ENCODE measurements at places on chromosomes 4 and X.

GRCh38 chrX:1215123-1215823, 2.8 kb upstream of the CRLF2 start:
- DNase-seq: no peak

DNA sequence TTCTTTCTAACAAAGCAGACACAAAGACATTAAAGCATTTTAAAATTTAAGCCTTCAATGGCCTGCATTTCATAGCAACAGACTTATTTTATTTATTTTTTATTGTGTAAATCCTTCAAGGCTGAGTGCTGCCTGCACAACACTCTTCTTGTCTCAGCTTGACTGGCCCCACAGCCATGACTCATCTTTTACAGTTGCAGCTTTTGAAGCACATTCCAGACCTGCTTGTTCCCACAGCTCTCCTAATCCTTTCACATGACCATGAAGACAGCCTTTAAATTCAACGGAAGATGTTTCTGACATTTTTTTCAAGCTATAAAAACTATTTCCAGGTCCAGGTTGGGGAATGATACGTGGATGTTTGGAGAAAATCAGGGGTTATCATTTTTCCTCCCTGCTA, 276.9 kb upstream of the TACR3 start:
- DNase-seq: peak; percentile 88

DNA sequence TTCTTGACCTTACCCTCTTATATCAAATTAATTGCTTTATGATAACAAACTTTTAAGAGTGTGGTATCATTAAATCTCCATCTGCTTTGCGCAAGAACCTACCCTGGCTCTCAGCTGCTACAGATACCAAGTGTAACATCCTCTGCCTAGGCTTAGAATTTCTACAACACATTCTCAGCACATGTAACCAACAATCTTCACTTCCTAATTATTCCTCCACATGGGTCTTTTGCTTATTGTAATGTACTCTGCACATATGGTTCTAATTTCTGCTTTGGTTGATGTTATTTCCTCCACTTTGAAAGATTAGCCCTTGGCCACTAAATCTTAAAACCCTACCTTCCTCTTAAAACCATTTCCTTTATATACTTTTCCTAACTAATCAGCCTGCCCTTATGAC, 242.4 kb downstream of the ARHGAP24 start:
- DNase-seq: peak; percentile 29

GRCh38 chr4:147548256-147548655, 67.4 kb downstream of the EDNRA start:
- DNase-seq: no peak

GRCh38 chrX:19156186-19156585, 33.9 kb upstream of the ADGRG2 start:
- DNase-seq: no peak

- DNase-seq: no peak
Observed at GRCh38 chr4:142203505-142203904, 567.1 kb downstream of the IL15 start.

GRCh38 chrX:119067023-119067739, 5.6 kb upstream of the CT47C1 start:
- DNase-seq: peak; percentile 52

- no peak for DNase-seq
Observed at GRCh38 chr4:41792166-41792565, 43.6 kb upstream of the PHOX2B start.

GRCh38 chrX:22338740-22339139, 66.0 kb downstream of the CBLL2 start:
- DNase-seq: peak; percentile 13

DNA sequence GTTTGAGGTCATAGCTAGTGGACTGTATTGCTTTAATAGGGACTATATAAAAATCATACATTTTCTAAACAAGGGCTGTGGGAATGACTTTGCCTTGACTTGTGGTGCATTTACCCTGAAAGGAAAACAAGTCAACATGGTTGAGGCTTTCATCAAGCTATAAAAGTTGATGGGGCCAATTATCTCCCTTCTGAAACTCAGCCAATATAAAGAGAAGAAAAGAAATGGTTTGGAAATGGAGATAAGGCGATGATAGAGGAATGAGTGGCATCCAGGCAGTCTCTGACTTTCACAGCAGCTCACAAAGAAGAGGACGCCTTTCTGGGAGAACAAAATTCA, 118.7 kb downstream of the SMARCA1 start:
- no peak for DNase-seq

DNA sequence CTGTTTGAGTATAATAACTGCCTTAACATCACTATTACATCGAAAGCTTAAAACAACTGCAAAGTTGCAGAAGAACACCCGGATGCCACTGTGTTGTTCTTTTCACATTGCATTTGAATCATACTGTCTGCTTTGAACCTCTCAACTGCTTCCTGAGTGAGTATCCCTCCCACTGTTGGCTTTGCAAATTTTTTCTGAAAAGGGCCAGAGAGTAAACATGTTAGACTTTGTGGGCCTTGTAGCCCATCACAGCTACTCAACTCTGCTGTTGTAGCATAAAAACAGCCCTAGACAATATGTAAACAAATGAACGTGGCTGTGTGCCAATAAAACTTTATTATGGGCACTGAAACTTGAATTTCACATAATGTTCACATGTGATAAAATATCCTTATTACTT, 76.1 kb downstream of the NSG1 start:
- DNase-seq: no peak

GRCh38 chrX:123779908-123780396, 47.1 kb upstream of the THOC2 start:
- no peak for DNase-seq

GRCh38 chrX:16119353-16120220, 3.8 kb upstream of the GRPR start:
- DNase-seq: no peak

- no peak for DNase-seq
Observed at GRCh38 chr4:3303923-3304710, 11.3 kb downstream of the RGS12 start.

GRCh38 chr4:56050625-56051024, 101.9 kb downstream of the CEP135 start:
- DNase-seq: no peak

DNA sequence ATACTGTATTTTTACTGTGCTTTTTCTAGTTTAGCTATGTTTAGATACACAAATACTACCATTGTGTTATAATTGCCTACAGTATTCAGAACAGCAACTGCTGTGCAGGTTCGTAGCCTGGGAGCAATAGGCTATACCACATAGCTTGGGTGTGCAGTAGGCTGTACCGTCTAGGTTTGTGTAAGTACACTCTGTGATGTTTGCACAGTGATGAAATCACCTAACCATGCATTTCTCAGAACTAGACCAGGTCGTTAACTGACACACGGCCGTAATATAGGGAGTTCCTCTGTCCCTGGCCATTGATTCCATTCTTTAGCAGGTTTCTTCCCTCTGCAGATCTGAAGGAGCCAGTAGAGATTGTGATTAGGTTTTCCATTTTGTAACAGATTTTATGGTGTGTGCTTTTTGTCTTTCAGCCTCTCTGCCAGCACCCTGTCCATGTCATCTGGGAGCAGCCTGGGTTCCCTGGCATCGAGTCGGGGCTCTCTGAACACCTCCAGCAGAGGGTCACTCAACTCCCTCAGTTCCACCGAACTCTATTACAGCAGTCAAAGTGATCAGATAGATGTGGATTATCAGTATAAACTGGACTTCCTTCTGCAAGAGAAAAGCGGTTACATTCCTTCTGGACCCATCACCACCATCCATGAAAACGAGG, 59.5 kb downstream of the CLDN22 start:
- DNase-seq: no peak

DNA sequence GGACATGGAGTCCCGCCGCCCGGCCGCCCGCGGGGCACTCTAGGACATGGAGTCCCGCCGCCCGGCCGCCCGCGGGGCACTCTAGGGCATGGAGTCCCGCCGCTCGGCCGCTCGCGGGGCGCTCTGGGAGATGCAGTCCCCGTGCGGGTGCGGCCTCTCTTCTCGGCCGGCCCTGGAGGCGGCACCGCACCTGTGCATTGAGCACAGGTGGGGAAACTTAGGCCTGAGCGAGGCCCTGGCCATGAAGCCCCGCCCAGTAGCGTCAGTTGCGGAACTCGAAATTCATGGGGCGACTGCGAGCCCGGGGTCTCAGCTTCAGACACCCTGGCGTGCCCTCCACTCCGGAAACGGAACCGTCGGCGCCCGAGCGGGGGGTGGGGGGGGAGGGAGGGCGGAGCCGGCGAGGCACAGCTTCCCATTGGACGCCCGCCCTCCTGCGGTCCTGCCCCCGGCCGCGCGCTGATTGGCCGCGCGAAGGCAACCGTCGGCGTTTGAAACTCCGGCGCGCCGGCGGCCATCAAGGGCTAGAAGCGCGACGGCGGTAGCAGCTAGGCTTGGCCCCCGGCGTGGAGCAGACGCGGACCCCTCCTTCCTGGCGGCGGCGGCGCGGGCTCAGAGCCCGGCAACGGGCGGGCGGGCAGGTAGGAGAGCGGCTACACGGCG, at the start of the genes TACC3 and TMEM129:
TSS of gene TACC3 (plus strand) at position 519 of the 663 bp plus-strand sequence. CDS start 1,901 bp downstream, outside the sequence.
TSS of gene TMEM129 (minus strand) at position 321 of the 663 bp plus-strand sequence. CDS start 486 bp downstream, outside the sequence.
- DNase-seq: peak; percentile 92

- DNase-seq: no peak
Observed at GRCh38 chrX:129793604-129794191, 13.9 kb downstream of the SASH3 start.

GRCh38 chr4:17347445-17347844, 164.4 kb downstream of the QDPR start:
- peak; percentile 10 for DNase-seq

DNA sequence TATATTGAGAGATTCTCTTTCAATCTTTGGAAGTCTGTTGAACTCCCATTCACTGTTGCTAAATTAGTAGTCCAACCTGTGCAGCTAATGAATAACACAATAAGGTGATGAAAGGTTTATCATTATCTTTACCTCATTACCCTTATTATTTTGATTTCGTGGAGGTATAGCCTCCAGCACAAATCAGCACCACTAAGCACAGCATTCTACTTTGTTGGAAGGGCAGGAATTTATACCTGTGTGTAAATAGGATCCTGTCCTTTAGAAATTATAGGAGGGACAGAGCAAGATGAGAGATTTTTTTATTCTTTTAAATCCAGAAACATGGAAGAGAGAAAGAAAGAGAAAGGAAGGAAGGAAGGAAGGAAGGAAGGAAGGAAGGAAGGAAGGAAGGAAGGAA, 454.1 kb downstream of the PDGFC start:
- DNase-seq: no peak

DNA sequence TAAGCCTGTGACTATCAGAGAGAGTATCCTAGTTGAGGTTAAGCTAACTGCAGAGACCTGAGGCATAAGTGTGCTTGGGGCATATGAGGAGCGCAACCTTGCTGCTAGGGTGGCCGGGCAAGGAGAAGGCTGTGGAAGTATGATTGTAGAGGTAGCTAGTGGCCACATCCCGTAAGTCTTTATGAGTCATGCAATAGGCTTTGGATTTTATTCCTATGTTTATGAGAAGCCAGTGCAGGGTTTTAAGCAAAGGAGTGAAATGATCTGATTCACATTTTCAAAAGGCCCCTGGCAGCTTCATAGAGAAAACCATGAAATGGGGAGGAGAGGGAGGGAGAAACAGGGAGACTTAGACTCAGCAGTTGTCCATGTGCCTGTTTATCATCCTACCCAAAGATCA, 92.1 kb upstream of the WDFY3 start:
- no peak for DNase-seq

DNA sequence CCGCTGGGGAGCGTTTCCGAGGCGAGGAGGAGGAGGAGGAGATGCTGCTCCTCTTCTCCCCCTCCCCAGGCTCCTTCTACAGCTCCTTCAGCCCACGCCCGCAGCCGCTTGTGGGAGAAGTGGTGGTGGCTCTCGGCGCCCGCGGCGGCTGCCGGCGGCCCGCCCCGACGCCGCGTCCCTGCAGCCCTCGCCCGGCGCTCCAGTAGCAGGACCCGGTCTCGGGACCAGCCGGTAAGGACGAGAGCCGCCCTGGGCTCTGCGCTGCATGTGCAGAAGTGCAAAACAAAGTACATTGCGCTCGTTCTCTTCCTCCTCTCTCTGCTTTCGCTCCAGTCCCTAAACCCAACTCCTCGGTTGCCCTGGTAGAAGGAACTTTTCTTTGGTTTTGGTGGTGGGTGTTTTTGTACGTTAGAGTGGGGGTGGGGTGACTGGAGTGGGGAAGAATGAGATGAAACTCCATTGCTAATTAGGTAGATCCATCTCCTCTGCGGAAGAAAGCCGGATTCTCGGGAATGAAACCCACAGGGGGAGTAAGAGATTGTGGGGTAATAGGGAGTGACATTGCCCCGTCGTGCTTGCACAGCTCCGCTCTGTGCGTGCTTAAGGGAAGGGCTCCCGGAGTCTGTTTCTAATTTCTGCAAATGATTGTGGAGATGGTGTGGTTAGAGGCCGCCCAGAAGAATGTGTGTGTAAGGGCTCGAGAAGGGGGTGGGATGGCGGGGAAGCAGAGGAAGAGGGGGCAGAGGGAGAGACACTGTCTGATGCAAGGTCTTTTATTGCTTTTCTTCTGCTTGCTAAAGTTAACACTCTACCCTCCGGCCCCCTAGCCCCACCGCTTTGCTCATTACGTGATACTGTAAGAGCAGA, 677 bp downstream of the PTPN13 start:
- DNase-seq: peak; percentile 88

- no peak for DNase-seq
Observed at GRCh38 chrX:129040124-129040523, 483.2 kb downstream of the SMARCA1 start.

GRCh38 chr4:2290974-2291704, 29.2 kb upstream of the MXD4 start:
- no peak for DNase-seq

DNA sequence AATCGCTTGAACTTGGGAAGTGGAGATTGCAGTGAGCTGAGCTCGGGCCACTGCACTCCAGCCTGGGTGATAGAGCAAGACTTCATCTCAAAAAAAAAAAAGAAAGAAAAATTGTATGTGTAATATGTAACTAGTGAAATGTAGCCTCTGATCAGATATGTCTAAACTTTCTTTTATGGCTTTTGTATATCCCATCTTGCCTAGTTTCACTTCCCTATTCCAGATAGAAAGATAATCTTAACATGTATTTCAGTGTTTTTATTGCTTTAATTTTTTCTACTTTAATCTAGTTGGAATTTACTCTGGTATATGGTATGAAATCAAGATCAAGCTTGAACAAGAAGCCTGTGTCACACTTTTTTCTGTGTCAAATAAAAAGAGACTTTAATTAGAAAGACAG, 1.9 kb upstream of the ZNF41 start:
- DNase-seq: no peak

DNA sequence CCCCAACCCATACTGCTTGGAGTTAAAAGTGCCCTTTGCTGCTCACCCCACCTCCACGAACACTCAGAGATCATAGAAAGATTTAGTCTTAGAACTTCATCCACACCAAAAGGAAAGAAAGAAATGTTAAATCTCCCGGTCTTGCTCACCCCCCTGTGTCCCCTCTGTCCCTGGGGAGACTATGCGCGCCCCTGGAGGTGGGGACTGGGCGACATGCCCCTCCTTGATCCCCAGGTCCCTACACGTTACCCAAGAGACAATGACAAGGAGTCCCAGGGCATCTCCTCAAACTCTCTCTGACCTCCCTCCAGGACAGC, 620 bp downstream of the ITM2A start:
- DNase-seq: no peak

- DNase-seq: peak; percentile 11
Observed at GRCh38 chr4:89305712-89306437, 1.7 kb downstream of the GPRIN3 start.

DNA sequence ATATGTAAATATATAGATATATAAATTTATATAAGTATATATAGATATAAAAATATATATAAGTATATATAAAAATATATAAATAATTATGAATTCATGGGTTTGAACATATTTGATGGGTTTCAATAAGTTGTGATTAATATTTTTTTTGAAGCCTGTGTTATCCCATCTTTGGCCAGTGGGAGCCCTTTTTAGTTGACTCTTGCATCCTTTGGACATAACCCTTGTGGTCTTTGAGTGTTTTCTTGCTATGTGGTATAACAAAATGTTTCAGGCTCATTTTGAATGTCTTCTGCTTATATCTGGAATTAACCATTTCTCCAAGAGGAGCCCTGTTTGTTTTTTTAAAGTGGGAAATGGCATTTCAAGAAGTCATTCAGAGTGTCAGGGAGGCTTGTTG, 15.2 kb downstream of the SNX25 start:
- no peak for DNase-seq
